ENCODE measurements at places on chromosomes 11 and 22. TPM values are rescaled to one million over a fixed set of nuclear protein-coding genes. Genes with fewer than 3 reads are reported as not detected.

DNA sequence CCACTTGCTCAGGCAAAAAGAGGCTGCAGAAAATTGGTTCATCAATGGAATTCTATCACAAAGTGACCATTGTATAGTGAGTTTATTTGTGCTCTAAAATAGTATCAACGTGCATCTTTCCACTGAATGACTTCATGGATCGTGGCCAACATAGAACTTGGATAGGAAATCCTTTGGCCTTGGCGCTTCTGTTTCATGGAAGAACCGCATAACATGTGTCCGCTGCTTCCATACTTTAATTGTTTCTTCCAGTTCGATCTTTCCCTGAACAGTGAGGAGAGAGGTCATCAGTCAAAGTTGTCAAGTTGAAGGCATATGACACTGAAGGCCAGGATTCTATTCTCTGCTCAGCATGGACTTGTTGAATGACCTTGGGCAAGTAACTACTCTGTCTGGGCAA, 4.5 kb downstream of the NDUFA6 start:
- H3K27ac ChIP-seq, result no peak overlapping the region
- H3K36me3 ChIP-seq, result peaks cover 45% of the 10 kb centered on the region
- no peak overlapping the region for H3K4me3 ChIP-seq
- no peak for DNase-seq
- H3K4me1 ChIP-seq, result peaks cover 25% of the 10 kb centered on the region
- H3K27me3 ChIP-seq, result no peaks in the 10 kb centered on the region

DNA sequence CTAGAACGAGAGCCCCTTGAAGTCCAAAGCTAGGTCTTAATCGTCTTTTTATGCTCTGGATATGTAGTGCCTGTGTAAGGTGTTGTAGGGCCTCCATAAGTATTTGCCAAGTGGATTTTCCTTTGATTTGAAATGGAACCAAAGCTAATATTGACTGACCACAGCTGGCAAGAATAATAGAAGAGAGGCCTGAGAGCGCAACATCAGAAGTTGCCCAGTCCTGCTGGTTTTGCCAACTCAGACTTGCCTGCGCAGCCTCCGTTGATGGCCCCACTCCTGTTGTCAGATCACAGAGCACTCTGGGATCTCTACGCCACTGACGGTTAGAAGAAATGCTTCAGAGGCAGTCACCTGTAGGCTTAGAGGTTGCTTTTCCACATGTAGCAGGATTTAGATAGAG, 251.2 kb downstream of the TENM4 start:
- H3K4me1 ChIP-seq, result no peaks in the 10 kb centered on the region
- H3K4me3 ChIP-seq, result no peak overlapping the region
- H3K27me3 ChIP-seq, result no peaks in the 10 kb centered on the region
- no peaks in the 10 kb centered on the region for H3K36me3 ChIP-seq

DNA sequence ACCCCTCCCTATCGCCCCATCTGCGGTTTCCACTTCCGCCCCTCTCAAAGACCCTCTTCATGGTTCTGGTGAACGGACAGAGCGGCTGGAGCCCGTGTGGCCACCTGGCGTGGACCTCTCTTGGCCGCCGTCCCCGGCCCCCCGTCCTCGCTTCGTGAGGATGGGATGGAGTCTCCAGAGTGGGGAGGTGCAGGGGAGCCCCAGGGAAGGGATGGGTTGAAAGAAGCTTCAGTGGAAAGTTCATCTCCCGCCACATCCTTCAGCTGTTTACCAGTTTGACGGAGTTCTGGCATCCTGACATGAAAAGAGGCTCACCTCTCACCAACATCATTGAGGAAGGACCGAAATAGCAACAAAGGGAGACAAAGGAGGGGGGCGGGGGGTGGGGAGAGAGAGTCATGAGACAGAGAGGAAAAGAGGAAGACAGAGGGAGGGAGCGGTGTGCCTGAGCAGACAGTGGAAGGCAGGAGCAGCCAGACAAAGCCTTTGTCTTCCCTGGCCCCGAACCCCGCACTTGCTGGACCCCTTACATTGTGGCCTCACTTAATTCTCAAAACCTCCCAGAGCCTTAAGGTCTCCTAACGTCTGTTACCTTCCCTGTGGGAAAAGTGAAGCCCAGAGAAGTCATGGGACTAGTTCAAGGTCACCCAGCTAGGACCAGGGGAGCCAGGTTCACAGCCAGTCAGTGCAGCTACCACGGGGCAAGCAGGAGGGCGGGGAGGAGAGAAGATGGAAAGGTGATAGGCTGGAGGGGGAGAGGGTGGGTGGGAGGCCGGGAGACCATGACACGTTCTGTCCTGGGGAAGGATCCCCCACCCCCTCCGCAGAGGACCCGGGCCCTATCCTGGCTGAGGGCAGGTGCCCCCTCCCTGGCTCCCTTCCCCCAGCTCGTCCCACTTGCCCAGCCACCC, 54.9 kb downstream of the CD6 start:
- peaks cover 85% of the 10 kb centered on the region for H3K4me1 ChIP-seq
- peak overlapping the region; percentile 96 for H3K27ac ChIP-seq
- peaks cover 66% of the 10 kb centered on the region for H3K36me3 ChIP-seq

- DNase-seq, result peak; percentile 22
- H3K4me3 ChIP-seq, result peak overlapping the region; percentile 94
- peak overlapping the region; percentile 99 for H3K27ac ChIP-seq
Observed at GRCh38 chr22:31753005-31753633, 700 bp upstream of the DEPDC5 start.

GRCh38 chr11:60977224-60977623, 5.7 kb downstream of the CD6 start:
- H3K4me3 ChIP-seq, result peak overlapping the region; percentile 95

DNA sequence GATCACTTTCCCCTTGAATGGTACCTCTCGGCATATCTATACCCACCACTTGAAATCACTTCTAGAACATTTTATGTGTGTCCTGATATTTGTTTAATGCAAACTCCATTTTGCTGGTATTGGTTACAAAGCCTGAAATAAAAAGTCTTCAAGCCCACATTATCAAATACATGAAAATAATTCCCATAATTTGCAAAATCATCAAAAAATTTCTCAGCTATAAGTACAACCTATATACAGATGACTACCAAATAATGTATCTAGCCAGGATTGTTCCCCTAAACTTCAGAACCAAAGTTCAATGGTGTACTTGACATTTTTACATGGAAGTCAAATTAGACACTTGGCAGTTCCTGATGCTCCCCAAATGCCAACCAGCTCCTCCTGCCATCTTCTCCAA, 71.8 kb downstream of the PRCP start:
- no peaks in the 10 kb centered on the region for H3K4me1 ChIP-seq
- no peaks in the 10 kb centered on the region for H3K27me3 ChIP-seq
- no peak overlapping the region for H3K27ac ChIP-seq
- no peak for DNase-seq

GRCh38 chr11:108241330-108242037, 18.6 kb downstream of the ATM start:
- H3K4me3 ChIP-seq, result peak overlapping the region; percentile 41
- peaks cover 7% of the 10 kb centered on the region for H3K36me3 ChIP-seq
- H3K27me3 ChIP-seq, result no peaks in the 10 kb centered on the region

GRCh38 chr11:107732689-107733051, 20.8 kb upstream of the SLN start:
- DNase-seq, result no peak
- no peaks in the 10 kb centered on the region for H3K4me1 ChIP-seq
- H3K27me3 ChIP-seq, result peaks cover 22% of the 10 kb centered on the region

DNA sequence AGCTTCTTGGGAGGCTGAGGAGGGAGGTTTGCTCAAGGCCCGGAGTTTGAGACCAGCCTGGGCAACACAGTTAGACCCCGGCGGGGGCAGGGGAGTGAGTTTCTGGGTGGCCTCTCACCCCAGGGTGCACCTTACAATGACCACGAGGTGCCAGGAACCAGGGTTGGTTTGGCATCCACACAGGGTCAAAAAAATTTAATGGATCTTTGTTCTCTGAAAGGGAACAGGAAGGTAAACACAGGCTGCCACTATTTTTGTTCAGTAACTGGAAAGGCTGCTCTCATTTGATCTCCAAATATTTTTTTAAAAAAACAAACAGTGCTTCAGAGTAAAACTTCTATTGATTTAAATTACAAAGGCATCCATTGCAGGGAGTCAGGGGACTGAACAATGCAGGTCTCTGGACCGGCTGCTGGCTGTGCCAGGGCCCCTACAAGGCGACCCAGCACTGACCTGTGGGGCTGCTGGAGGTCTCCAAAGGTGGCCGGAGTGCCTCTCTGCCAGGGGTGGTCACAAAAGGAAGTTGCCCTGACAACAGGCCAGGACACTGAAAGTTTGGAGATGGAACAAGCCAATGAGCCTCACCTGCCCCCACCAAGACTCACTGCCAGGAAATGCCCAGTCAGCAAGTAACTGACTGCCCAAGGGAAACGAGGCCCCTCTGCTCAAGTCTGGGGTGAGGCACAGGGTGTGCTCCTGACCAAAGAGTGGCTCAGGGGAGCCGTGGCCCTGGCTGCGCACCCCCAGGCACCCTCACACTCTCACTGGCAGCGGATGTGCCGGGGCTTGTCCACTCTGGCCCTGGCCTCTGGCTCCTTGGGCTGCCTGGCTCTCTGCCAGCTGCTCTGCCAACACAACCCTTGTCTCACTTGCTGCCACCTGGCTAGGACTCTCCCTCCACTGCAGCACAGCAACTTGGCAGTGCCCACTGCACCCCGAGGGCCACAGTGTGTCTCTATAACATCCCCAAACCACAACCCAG, 51.8 kb downstream of the ARFGAP3 start:
- H3K36me3 ChIP-seq, result peaks cover 20% of the 10 kb centered on the region
- H3K4me3 ChIP-seq, result no peak overlapping the region
- DNase-seq, result no peak
- H3K4me1 ChIP-seq, result no peaks in the 10 kb centered on the region
- H3K27me3 ChIP-seq, result no peaks in the 10 kb centered on the region

GRCh38 chr11:35750315-35750714, 87.7 kb downstream of the TRIM44 start:
- H3K27ac ChIP-seq, result no peak overlapping the region
- peaks cover 23% of the 10 kb centered on the region for H3K36me3 ChIP-seq
- H3K4me3 ChIP-seq, result no peak overlapping the region
- no peaks in the 10 kb centered on the region for H3K27me3 ChIP-seq
- no peaks in the 10 kb centered on the region for H3K4me1 ChIP-seq
- DNase-seq, result no peak

The SLC16A8 gene
- not detected for total RNA-seq

The GRAP2 gene
- total RNA-seq, result 37.7 TPM

The SCN4B gene
- total RNA-seq, result 0.36 TPM

The OR51B4 gene
- total RNA-seq, result not detected

The SLC22A6 gene
- total RNA-seq, result not detected

The APOL4 gene
- 0.67 TPM for total RNA-seq

The CST6 gene
- not detected for total RNA-seq

The KRTAP5-10 gene
- total RNA-seq, result not detected

The MS4A15 gene
- not detected for total RNA-seq

The KRTAP5-1 gene
- total RNA-seq, result not detected

All from activated CD4-positive, alpha-beta memory T cell treated with anti-CD3 and anti-CD28 coated beads for 36 hours (primary cell).